ENCODE measurements at places on chromosomes 2 and 18.

DNA sequence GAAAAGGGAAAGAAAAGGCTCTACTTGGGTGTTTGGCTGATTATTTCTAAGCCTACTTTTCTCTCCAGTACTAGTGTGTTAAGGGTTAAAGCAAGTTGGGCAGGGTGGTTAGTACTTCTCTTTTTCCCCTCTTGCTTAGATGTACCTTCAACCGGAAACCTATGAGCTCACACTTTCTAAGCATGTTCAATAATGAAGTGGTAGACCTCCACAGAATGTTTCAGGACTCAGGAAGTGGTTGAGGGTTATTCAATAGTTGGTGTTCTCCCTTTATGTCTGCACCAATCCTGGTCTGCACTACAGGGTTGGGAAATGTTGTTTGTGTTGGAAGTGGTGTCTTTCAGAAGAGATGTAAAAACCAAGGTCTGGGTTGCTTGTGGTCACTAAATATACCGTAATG lies 137.1 kb downstream of the ZEB2 start:
- no peak for DNase-seq

DNA sequence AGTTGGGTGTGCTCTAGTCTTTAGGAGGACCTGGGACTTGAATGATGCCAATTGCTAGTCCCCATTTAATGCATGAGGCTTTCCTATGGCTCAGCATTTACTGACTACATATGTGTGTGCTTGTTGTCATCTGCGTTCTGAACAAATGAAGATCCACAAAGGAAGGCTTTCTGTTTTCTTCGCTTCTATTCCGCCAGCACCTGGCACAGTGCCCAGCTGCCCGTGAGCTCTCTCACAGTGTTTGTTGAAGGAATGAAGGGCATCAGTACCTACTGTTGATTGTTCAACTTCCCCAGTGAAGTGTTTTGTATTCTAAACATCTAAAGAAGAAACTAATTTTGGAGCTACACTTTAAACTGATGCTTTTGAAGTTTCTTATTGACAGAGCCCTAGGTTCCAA lies 122.4 kb upstream of the LINC00305 start:
- peak; percentile 50 for DNase-seq

GRCh38 chr2:62785810-62786597 lies 80.5 kb downstream of the EHBP1 start:
- no peak for DNase-seq

- no peak for DNase-seq
These were observed 61.0 kb downstream of the LPIN1 start for GRCh38 chr2:11807156-11808015.

DNA sequence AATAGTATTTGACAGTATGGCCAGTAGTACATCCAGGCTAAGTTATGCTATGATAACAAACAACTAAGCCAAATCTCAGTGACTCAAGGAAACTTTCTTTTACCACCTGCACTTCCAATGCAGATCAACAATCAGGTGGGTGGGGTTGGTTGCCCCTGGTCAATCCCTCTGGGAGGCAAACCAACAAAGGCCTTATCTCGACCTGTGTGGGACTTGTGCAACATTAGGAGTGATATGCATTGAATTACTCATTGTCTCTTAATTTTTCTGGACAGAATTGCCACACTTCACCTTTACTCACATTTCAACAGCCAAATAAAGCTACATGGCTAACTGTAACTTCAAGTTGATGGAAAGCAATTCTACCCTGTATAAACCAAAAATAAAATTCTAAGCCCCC lies 1049.3 kb upstream of the CDH2 start:
- DNase-seq, result no peak

- peak; percentile 55 for DNase-seq
These were observed 128.3 kb upstream of the ATP5MC3 start for GRCh38 chr2:175309799-175310198.

DNA sequence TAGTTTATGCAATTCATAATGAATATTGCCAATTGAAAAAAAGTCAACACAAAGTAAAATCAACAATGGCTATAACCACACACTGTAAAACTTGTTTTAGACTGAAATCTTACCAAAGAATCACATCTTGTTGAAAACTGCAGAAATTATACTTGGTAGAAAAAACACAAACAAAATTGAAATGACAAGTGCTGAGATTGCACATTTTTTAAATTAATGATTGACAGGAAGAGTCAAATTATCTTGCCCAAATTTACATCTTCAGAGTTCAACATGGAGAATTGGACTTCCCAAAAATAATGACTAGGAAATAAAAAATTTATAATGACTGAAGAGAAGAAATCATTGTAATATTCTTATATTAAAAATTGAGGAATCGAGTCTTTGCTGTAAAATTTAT lies 84.6 kb upstream of the TTC39C start:
- DNase-seq, result no peak

DNA sequence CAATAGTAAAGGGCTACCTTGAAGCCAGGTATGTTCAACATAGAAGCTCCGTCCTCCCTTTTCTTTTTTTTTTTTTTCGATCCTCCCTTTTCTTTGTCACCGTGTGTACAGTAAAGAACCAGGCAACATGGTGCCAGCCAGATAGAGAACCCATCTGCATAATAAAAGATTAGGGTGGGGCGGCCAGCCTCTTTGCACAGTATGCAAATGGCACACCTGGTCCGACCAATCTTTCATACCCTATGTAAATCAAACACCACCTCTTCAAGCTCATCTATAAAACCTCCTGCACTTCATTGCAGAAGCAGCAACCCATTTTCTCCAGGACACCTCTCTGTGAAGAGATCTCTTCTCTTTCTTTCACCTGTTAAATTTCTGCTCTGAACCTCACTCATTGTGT lies 7.3 kb upstream of the WDR33 start:
- DNase-seq, result no peak

- DNase-seq, result no peak
These were observed 79.6 kb downstream of the SUMO1 start for GRCh38 chr2:202158796-202159195.

DNA sequence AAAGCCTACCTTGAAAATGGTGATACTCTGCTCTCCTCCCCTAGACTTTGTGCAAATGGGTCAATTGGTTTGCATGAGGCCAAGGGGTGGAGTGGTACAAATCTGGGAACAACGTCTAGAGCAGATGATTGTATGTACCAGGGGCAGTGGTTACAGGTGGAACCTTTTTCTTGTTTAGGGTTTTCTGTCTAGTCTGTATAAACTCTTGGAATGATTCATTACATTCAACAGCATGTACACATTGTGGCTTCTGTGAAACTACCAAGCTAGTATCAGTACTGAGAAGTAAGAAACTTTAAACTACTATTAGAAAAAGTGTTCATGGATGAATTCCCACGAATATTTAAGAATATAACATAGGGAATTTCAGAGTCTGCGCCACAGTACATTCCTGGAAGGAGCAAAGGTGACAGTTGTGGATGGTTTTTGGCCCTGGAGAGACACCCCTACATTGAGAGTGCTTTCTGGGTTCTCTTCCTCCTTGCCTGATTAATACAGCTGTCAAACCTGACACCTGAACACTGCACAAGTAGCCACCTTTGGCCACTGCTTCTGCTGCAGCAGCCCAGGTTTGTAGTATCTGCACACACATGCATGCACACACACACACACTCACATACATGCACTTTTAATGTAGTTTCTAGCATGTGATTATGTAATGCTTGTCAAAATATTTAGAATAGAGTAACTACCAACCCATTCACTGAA lies 30.0 kb downstream of the CFAP221 start:
- no peak for DNase-seq

DNA sequence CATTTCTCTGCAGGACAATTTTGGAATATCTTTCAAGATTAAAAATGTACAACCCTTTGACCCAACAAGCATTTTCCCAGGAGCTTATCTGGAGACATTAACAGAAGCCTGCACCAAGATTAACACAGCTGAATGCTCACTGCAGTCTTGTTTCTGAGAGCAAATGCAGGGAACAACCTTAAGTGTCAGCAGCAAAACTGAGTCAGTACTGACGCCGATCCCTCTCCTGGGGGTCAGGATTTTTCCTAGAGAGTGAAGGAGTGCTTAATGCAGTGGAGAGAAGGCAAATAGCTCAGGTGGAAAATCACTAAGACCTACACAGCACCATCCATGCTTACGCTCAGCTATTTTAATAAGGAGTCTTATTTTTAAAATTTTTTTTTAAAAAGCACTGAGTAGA lies 42.8 kb upstream of the SGPP2 start:
- no peak for DNase-seq

GRCh38 chr2:101041413-101041812 lies 39.3 kb downstream of the RPL31 start:
- no peak for DNase-seq

DNA sequence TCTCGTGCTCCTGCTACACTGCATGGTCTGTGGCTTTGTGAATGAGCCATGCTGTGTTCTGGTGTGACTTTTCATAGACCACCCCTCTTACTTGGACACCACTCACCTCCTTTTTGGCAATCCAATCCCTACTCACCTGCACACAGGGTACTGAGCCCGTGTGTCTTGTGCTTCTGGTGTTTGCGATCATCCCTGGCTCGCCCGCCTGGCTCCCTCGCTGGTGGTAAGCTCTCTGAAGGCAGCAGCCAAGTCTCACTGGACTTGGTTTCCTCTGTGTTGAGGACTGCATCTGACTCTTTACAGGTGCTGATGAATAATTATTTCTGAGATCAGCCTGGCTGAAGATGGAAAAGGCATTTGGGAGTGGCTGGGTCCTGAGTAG lies 276.8 kb downstream of the TSN start:
- DNase-seq, result no peak

- DNase-seq, result peak; percentile 13
These were observed 77.5 kb upstream of the GLI2 start for GRCh38 chr2:120658042-120658769.

DNA sequence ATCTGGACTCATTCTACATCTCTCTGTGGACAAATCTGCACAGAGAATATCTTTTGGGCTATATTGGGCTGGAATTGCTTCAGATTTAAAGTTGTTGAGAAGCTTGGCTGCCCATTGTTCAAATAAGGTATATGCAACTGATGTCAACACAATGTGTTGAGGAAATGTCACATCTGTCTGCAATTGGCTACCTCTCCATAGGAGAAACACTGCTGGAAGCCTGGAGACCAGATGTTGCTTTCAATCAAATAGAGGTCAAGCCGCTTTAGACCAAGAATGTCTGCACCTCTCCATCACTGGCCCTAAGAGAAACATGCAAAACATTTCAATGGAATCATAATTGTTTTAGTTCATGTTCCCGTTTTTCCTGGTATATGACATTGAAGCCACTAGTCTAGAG lies 720.2 kb downstream of the SLC4A3 start:
- DNase-seq, result no peak

- no peak for DNase-seq
These were observed 15.9 kb downstream of the RTP5 start for GRCh38 chr2:241885291-241885945.

DNA sequence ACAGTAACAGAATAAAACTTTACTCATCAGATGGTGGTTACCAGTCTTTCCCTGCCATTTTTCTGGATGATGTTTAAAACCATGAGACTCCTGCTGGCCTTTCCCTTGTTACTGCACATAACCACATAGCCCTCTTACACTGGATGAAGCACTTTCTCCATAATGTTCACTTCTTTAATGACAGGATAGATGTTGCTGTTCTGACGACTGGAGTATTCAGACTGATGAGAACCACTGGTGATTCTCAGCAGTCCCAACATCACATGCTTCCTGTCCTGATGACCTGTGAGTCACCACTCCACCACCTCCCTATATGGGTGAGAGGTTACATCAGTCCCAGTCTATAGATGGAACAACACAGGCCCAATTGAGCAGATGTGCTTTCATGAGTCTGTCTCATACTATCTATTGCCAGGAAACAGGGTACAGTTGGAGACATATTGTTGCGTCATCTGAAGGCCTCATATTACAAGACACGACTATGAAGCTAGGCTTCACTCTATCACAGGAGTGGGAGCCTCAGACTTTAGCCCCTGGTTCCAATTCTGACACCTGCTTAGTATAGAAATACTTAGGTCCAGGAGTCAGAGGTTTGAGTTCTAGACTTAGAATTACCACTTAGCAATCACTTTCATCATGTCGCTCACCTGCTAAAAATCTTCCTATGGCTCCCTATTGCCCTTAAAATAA lies 145.7 kb upstream of the KLF7 start:
- DNase-seq, result no peak

DNA sequence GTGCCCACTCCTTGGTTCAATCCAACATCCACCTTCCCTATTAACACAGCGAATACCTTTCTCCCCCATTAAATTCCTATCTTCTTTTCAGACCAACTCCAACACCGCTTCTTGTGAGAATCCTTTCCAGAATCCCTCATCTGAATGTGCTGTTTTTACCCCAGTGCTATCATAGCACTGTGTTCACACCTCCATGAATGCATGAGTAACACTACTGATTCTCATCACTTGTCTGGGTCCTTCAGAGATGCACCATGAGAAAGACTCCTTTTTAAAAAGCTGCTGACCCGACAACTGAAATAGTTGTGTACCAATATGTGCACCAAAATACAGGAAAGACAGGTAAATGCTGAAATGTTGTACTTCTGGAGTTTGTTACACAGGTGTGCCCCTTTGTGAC lies 18.8 kb downstream of the MGAT4A start:
- DNase-seq, result no peak
